CMK (cell line): ENCODE measurements at places on chromosomes 6 and 20.

GRCh38 chr6:44133003-44133931 lies 5.9 kb downstream of the TMEM63B start:
- DNase-seq = no peak

- DNase-seq = no peak
Measured at GRCh38 chr6:43784049-43784855, 14.2 kb downstream of the VEGFA start.

- DNase-seq = no peak
Measured at GRCh38 chr6:156776470-156776839, 723 bp upstream of the ARID1B start.

DNA sequence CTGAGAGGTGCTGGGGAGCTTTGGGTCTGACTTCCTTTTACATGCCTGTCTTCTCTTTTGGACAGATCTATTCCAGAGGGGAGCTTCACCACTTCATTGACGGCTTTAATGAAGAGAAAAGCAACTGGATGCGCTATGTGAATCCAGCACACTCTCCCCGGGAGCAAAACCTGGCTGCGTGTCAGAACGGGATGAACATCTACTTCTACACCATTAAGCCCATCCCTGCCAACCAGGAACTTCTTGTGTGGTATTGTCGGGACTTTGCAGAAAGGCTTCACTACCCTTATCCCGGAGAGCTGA lies 13.1 kb downstream of the PRDM1 start:
- no peak for DNase-seq

DNA sequence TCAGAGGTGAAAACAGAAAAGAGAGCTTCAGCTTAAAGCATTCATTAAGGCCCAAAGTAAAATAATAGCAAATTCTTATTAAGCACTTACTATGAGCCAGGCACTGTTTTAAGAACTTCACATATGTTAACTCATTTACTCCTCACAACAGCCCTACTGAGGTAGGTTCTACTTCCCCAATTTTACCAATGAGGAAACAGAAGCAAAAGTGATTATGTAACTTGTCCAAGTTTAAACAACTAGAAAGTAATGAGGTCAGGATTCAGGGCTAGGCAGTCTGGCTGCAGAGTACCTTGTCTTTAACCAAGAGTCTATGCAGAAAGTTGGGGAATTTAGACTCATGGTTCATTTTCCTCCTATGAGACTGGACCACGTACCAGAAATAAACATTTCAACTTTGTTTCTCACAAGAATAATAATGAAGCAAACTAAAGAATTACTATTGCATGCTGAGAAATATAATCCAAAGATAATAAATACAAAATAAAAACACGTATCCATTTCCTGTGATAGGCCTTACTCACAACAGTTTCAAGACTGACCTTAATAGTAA lies 3.8 kb downstream of the COL21A1 start:
- no peak for DNase-seq

DNA sequence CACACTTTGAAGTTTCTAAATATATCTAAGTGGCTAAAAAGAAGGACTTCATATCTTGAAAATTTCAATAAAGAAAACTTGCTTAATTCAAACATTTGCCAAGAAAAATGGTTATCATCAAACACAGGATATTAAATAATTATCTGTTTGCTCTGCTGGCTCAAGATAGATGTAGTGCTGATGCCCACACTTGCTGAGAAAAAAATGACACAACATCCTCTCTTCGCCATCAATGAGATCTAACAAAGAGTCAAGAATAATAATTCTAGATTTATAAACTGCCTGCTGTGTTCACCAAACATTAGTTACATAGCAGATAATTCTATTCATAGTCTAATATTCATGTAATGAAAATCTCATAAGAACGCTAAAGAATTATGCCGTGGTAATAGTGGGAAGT lies 93.6 kb downstream of the EPHA7 start:
- DNase-seq = no peak

- DNase-seq = no peak
Measured at GRCh38 chr6:152471456-152472265, 165.5 kb downstream of the SYNE1 start.

DNA sequence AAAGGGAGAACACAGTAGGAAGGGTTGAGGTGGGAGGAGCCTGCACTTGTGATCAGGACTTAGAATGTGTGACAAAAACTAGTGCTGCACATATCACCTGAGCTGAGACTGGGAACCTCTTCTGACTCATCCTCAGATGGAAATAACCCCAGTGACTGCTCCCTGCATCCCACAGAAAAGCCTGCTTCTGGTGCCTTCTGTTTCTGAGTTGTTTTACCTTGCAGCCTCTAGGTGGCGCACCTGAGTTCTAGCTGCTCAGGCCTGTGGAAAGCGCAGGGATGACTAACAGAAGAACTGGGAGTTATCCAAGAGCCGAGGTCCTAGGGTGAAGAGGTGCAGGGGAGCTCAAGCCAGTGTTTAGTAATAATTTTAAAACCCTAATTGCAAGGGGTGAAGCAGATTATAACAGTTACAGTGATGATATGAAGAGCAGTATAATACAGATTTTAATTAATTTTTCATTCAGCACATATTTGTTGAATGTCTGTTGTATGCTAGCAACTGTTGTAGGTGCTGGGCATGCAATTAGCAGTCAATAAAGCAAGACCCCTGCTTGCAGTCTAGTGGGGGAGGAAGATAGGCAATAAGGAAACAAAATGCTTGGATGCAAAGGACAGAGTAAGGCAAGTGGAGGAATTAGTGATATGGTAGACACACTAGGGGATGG lies 302.5 kb downstream of the DHX35 start:
- no peak for DNase-seq

- no peak for DNase-seq
Measured at GRCh38 chr20:41300886-41301285, 16.6 kb downstream of the ZHX3 start.

DNA sequence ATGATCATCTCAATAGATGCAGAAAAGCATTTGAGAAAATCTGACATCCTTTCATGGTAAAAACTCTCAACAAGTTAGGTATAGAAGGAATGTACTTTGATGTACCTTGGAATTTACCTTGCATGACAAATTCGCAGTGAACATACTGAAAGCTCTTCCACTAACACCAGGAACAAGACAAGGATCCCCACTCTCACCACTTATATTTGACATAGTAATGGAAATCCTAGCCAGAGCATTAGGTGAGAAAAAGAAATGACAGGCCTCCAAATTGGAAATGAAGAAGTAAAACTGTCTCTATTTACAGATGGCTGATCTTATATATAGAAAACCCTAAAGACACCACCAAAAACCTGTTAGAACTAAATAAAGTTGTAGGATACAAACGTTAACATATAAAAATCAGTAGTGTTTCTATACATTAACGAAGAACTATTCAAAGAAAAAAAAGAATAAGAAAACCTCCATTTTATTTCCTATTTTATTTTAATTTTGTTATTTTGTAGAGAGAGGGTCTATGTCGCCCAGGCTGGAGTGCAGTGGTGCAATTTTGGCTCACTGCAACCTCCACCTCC lies 26.9 kb downstream of the PCNA start:
- DNase-seq = no peak

- no peak for DNase-seq
Measured at GRCh38 chr6:47789553-47789952, 7.7 kb downstream of the OPN5 start.

DNA sequence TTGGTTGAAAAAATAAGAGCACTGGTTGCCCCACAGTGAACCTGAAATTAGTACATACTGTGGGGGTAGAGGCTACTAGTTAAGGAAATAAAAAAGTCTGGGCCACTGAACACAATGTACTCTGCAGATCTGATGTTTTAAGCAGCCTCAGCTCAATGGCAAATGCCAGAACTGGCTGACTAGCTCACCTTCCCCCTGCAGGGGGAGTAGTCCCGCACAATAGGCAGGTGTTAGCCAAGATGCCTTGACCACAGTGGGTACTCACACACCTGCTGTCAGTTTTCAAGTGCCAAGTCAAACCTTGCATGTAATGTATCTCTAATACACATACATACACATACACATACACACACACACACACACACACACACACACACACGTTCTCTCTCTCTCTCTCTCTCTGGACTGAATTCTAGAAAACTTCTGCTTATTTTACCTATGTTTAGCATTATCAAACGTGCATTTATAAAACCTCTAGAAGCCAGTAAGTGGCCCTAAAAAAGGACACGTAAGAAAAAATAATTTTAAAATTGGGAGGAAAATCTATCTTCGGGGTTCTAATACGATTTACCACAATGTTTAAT lies 36.1 kb downstream of the GMDS start:
- DNase-seq = no peak

- no peak for DNase-seq
Measured at GRCh38 chr6:39685489-39685826, 39.8 kb downstream of the KIF6 start.

DNA sequence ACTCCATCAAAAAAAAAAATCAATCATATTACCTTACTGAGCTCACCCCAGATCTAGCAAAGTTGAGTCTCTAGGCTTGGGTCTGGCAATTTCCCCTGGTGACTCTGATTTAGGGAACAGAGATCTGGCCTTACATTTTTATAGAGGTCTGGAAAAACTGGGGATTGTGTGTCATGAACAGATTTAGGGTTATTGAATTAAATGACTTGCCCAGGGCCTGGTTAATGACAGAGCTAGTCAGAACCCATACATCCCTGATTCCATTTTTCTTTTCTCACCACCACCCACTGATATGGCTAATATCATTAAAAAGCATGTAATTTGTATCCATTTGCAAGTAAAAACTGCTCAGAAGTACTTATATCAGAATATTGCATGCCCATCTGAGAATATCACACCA lies 163.4 kb upstream of the OGFRL1 start:
- DNase-seq = no peak

DNA sequence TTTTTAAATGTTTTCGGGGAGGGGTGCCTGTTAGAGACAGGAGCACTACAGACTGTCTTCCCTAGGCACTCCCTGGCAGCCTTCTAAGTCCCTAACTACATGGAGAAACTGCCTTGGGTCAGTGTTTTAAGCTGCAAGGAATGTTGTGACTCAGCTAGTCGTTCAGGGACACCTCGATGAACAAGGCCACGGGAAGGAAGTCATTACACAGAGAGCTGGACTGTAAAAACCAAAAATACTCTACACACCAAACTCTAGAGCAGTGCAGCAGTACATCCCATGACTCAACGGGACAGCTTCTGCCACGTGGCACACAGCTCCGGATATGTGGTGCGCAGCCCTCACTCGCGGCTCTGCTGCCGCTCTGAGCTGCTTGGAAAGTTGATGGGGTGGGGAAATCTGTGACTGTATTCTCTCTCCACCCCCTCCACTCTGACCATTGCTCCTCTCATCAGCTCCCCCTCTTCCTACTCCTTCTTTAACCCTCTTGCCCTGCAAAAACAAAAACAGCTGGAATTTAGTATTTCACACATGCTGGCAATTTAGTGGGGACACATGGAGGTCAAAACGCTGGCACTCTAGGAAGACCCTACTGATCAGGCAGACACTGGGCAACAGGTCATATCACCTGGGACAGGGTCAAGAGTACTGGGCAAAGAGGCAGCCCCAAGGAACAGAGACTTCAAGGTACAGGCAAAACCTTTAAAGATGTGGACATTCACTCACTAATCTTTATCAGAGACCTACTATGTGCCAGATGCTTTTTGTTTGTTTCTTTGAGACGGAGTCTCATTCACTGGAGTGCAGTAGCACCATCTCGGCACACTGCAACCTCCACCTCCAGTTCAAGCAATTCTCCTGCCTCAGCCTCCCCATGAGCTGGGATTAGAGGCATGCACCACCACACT lies 10.9 kb upstream of the LPIN3 start:
- DNase-seq = no peak
